Renal cortical epithelial cell (primary cell): ENCODE measurements at places on chromosomes 3 and 15. TPM values are rescaled to one million over a fixed set of nuclear protein-coding genes. Genes with fewer than 3 reads are reported as not detected.

DNA sequence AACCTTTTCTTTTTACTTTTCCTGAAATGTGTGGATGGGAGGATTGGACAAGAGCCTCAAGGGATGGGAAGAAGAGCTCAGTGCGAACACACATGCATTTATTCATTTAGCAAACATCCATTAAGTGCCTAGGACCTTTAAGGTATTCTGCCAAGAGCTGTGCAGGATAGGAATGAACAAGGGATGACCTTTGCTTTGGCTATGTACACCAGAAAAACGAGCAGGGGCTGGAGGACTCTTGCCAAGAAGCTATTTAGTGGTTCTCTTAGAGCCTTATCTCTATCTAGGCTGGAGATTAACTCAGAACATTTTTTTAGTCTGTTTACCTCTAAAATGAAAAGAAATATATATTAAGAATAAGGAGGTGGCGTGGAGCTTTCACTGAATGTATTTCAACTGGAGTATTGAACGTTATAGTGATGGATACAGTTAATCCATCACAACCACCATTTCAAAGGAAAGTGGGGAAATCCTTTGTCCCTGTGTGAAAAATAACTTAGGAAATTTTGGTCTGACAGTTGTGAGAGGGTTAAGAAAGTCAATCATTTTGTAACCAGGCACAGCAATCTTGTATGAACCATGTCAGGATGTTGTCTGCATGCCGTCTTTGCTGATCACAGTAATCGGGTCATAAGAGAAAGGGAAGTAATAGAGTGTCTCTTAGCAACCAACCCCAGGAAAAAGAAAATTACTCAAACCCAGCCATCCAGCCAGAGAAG lies 279.0 kb downstream of the LPP start:
- peak; percentile 44 for DNase-seq

- DNase-seq, result no peak
These were observed 395.5 kb downstream of the SHQ1 start for GRCh38 chr3:72452745-72453144.

DNA sequence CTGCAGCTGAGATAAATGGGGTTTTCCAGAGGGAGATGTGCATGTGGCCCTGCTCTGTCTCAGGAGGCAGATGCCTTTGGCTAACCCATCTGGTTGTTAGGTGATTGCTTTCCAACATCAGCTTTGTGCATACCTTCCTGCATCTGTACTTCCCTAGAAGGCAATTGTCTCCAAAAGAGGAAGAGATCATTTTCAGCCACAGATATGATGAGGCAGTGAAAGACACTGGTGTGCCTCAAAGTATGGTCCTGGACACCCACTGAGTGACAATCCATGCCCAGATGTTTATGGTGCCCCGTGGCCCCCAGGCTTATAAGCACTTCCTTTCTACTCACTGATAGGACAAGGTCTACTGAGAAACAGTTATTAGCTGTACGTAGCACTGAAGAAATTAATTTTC lies 117.5 kb upstream of the NR2F2 start:
- DNase-seq, result no peak

GRCh38 chr15:41634072-41634626 lies 26.1 kb upstream of the MGA start:
- no peak for DNase-seq

- no peak for DNase-seq
These were observed 4.2 kb downstream of the MAPKBP1 start for GRCh38 chr15:41778521-41778920.

DNA sequence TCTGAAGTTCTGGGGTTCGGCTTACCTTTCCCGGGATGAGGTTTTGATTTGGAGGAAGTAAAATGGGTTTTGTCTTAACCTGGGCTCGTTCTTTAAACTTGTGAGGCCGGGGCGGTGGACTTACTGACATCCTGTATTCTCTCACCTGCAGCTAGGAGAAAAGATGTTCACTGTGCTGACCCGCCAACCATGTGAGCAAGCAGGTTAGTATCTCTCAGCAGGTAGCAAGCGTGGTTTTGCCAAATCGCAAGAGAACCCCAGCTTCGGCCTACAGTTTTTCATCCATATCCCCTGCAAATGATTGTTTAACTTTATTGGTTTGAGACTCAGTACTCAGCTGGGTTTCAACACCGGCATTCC lies 891 bp downstream of the ENTPD3 start:
- DNase-seq, result no peak

DNA sequence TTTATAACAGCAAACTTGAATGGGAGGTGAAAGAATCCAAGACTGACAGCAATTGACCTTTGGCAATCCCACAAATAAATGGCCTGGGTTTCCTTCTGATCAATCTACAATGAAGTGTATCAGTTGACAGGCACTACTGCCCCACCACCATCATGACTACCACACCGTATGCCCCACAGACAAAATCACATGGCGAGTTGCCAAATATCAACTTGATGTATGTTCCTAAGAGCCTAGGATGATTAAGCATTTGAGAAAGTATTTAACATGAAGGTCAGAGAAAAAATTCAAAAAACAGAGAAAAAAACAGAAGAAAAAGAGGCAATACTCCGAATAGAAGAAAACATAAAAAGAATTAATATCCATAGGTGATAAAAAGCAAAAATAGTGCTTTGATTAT lies 215.9 kb upstream of the STAC start:
- DNase-seq, result no peak

DNA sequence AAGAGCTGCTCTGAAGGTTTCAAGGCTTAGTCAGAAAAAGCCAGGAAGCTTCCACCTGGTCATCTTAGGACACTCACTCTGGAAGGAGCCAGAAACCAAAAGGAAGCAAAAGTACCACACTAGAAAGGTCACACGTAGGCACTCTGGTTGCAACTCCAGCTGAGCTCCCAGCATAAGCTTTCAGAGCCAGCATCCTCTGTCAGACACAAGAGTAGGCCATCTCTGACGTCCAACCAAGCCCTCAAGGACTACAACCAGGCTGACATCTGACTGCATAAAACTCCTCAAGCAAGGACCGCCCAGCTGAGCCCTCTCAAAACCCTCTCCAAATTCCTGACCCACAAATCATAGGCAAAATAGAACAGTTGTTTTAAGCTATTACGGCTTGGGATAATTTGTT lies 12.8 kb downstream of the SH3BP5 start:
- DNase-seq, result peak; percentile 63

- DNase-seq, result no peak
These were observed 811.3 kb upstream of the GBE1 start for GRCh38 chr3:82572721-82573120.

LRRC31 gene
- total RNA-seq, result 1.2 and 1.8 TPM in 2 replicates

DNA sequence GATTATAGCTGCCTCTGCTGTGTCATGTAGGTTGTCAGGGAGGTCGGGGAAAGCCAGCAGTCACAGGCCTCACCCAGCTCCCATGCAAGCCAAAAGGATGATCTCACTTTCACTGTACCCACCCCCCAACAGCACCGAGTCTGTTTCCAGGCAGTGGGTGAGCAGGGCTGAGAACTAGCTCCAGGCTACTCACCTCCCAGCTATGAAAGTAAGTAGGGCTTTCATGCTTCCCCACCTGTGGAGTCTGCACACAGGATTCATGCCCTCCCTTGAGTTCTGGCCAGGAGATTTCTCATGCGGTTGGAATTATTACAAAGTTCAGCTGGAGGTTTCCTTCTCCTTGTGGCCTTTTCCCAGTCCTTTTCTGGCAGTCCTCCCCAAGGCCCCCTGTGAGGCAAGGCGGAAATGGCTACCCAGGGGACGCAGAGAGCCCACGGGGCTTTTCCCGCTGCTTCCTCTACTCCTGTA lies 356.2 kb downstream of the SV2B start:
- peak; percentile 90 for DNase-seq

DNA sequence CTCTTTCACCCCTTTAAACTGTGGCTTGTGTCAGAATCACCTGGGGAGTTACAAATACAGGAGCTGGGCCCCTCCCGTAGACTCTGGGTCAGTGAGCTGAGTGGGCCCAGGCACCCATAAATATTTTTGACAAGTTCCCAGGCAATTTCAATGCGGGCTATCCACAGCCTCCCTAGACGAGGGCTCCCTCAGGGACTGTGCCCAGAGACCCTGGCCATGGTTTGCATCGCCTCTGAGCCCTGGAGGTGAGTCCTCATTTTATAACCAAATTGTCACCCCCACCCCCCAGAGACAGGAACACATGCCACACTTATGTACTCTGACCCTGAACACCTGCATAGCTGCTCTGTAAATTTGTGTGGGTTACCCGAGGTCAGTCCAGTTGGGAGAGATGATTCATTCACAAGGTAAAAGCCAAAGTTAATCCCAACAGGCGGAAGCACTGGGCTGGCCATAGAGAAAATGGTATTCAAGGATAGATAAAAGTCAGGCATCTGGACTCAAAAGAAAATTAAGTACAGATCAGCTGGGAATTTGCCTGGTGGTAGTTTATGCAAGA lies 146.5 kb upstream of the SLC6A11 start:
- DNase-seq, result no peak

GRCh38 chr3:11072631-11073030 lies 80.1 kb downstream of the SLC6A1 start:
- DNase-seq, result no peak

GRCh38 chr3:19815805-19816204 lies 118.2 kb downstream of the EFHB start:
- no peak for DNase-seq

- DNase-seq, result peak; percentile 58
These were observed 14.2 kb upstream of the U2SURP start for GRCh38 chr3:142987080-142987700.

C2CD4B gene
- 0.17 and 0.70 TPM in 2 replicates for total RNA-seq

PEAK1 gene
- 15.6 and 58.0 TPM in 2 replicates for total RNA-seq

CPNE9 gene
- not detected in 2 replicates for total RNA-seq

- no peak for DNase-seq
These were observed 1350.0 kb upstream of the EPHA6 start for GRCh38 chr3:95464346-95464745.

GTF2A2 gene
- total RNA-seq, result 12.2 and 18.4 TPM in 2 replicates

DNA sequence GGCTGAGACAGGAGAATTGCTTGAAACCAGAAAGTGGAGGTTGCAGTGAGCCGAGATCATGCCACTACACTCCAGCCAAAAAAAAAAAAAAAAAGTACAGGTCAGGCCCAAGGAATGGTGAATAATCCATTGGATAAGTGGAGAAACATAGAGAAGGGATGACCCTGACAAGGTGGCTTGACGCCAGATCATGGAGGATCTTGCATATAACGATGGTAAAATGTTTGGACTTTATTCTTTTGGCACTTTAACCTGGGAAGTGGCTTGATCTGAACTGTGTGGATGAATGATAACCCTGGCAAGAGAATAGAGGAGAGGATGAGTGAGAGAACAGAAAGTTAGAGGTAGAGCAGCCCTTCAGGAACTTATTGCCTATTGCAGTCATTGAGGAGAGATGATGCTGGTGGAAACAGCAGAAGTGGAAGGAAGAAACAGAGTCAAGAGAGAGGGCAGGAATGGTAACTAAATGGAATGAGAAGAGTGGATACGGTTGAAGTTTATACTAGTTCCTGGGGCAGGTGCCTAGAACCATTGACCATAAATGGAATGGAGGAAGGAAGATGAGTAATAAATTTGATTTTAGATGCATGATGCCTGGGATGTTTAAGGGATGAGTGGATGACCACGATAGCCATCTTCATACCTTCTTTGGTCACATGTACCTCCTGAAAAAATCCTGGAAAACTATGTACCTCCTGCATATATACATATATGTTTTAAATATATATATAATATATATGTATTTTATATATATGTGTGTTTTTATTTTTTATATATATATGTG lies 57.8 kb downstream of the BLM start:
- peak; percentile 85 for DNase-seq

DNA sequence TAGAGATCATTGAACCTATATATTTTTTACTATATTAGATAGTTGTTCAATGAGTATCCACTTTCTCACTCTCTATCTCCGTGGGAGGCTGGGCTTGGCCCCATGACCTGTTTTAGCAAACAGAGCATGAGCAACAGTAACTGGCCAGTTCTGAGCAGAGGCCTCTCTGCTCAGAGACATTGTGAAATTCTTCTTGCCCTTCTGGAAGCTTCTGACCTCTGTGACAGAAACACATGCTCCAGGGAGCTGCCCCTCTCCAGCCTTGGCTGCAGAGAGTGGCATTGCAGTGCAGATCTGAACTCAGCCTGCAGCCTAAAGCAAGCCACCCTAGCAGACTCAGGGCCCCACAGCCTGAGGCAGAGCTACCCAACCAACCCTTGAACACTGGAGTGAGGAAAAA lies 20.5 kb downstream of the FAM240A start:
- DNase-seq, result peak; percentile 66

WDR93 gene
- total RNA-seq, result 0.69 and 1.2 TPM in 2 replicates

FILIP1L gene
- total RNA-seq, result 18.9 and 111 TPM in 2 replicates

STRIT1 gene
- not detected in 2 replicates for total RNA-seq

LMCD1 gene
- total RNA-seq, result 119 and 499 TPM in 2 replicates

- DNase-seq, result no peak
These were observed 79.3 kb downstream of the ATP10A start for GRCh38 chr15:25783607-25784540.

GRCh38 chr3:186682812-186683211 lies 17.0 kb downstream of the HRG start:
- DNase-seq, result no peak

CNTN4 gene
- 0.15 and 1.0 TPM in 2 replicates for total RNA-seq

NPAP1 gene
- total RNA-seq, result under 0.01 TPM in 1 of 2 replicates, not detected in the other

GRCh38 chr3:47636225-47636624 lies 57.6 kb upstream of the CSPG5 start:
- DNase-seq, result no peak

KCNMB3 gene
- total RNA-seq, result under 0.01 and 2.1 TPM in 2 replicates

GRCh38 chr3:70943886-70944285 lies 631.4 kb upstream of the MDFIC2 start:
- DNase-seq, result no peak

FBXO45 gene
- 11.3 and 13.7 TPM in 2 replicates for total RNA-seq

DNA sequence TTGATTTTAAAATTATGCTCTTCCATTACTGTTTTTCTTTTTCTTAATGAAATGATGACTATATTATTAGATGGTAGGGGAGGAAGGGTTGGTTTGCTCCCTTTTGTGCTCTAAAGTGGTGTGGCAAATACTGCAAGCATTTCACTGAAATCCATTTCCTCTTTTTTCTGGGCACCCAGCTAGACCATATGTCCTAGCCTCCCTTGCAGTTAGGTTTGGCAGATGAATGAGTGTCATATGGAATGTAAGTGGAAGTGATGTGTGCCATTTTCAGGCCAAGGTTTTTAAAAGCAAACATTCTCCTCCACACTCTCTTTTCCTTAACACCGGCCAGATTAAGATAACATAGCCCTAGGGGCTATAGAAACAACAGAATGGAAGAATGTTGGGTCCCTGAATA lies 363.0 kb downstream of the FGF12 start:
- no peak for DNase-seq

CYP1A2 gene
- not detected in 2 replicates for total RNA-seq

DNA sequence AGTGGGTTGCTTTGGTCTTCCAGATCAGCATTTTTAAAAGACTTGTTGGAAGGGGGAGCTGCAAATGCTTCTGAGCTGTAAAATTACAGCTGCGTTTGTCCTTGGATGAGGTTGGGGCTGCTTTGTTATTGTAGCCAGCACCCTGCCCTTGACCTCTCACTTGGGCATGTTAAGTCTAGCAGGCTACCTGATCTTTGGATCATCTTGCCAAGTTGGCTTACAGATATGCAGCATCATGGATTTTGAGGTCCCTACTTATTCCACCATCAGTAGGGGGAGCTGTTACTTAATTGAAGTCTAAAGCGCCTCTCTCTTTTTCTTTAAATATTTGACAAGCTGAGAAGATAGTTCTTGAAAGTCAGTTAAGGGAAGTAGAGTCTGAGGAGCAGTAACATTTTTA lies 793.0 kb downstream of the MCTP2 start:
- DNase-seq, result peak; percentile 33
